K562 (cell line): ENCODE measurements at places on chromosomes 6 and 20. TPM values are rescaled to one million over a fixed set of nuclear protein-coding genes. Genes with fewer than 3 reads are reported as not detected.

DNA sequence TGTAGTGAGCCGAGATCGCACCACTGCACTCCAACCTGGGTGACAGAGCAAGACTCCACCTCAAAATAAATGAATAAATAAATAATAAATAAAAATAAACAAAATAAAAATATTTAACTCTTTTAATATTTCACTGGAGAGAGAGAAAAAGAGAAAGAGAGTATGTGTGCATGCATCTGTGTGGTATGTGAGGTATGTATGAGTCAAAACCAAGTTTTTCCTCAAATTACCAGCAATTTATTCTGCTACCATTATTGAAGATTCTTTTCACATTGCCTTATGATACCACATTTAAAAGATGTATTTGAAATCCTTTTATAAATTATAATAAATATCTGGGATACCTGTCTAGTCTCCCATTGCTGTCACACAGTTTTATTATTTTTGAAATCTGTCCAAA lies 122.1 kb downstream of the CD164 start:
- DNase-seq, result no peak

- no peak for DNase-seq
Measured at GRCh38 chr6:106790935-106791334, 161.6 kb downstream of the QRSL1 start.

GRCh38 chr6:135043846-135044245 lies 10.8 kb downstream of the HBS1L start:
- DNase-seq, result no peak

- no peak for DNase-seq
Measured at GRCh38 chr20:6469695-6470094, 297.8 kb upstream of the BMP2 start.

DNA sequence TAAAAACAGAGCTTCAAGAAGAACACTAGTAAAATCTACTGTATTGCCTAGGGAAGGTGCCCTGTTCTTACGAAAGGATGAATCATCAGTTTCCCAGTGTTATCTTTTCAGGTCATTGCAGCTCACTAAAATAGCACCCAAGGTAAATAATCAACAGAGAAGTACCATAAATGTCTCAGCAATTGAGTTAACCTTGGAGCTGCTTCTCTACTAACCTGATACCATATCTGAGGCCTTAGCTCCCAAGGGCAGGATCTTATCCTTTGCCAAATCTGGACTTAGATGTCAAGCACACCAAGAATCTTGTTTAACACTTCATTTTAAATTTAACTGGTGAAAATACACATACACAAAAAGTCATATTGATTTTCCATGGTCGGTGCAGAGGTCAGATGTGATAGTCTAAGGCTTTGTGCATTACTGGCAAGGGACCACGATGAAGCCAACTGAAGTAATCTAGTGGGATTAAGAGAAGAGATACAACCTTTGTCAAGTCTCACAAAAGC lies 81.5 kb downstream of the EDN1 start:
- no peak for DNase-seq

The LINC00237 gene
- not detected in 2 replicates for polyA plus RNA-seq

The BACH2 gene
- polyA plus RNA-seq, result 0.61 and 0.65 TPM in 2 replicates
